ENCODE measurements at places on chromosomes 11 and 22. TPM values are rescaled to one million over a fixed set of nuclear protein-coding genes. Genes with fewer than 3 reads are reported as not detected.

SCN2B gene
- total RNA-seq = not detected

ARCN1 gene
- total RNA-seq = 98.9 TPM

OR8U1 gene
- total RNA-seq = not detected

H19 gene
- not detected for total RNA-seq
